ENCODE measurements at places on chromosomes 11 and 22. TPM values are rescaled to one million over a fixed set of nuclear protein-coding genes. Genes with fewer than 3 reads are reported as not detected.
A peak's percentile ranks its signal among the peaks of the same experiment; 100 is the strongest.

The C11orf91 gene
- total RNA-seq = not detected

GRCh38 chr11:124640666-124641065 lies 18.0 kb downstream of the TBRG1 start:
- DNase-seq = no peak

DNA sequence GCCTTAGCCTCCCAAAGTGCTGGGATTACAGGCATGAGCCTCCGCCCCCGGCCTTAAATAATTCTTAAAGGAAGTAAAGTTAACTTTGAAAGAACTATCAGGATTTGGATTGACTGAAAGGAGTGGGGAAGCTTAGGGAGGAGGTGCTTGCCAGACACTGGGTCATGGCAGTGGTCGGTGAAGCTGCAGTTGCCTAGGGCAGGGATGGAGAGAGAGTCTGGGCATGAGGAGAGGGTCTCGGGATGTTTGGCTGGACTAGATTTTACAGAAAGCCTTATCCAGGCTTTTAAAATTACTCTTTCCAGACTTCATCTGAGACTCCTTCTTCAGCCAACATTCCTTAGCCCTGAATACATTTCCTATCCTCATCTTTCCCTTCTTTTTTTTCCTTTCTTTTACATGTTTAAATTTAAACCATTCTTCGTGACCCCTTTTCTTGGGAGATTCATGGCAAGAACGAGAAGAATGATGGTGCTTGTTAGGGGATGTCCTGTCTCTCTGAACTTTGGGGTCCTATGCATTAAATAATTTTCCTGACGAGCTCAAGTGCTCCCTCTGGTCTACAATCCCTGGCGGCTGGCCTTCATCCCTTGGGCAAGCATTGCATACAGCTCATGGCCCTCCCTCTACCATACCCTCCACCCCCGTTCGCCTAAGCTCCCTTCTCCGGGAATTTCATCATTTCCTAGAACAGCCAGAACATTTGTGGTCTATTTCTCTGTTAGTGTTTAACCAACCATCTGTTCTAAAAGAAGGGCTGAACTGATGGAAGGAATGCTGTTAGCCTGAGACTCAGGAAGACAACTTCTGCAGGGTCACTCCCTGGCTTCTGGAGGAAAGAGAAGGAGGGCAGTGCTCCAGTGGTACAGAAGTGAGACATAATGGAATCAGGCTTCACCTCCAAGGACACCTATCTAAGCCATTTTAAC lies at the start of gene NNMT:
TSS of gene NNMT (plus strand) at position 724 of the 929 bp plus-strand sequence. CDS start at position 882, 158 bp downstream.
- peak; percentile 76 for DNase-seq

DNA sequence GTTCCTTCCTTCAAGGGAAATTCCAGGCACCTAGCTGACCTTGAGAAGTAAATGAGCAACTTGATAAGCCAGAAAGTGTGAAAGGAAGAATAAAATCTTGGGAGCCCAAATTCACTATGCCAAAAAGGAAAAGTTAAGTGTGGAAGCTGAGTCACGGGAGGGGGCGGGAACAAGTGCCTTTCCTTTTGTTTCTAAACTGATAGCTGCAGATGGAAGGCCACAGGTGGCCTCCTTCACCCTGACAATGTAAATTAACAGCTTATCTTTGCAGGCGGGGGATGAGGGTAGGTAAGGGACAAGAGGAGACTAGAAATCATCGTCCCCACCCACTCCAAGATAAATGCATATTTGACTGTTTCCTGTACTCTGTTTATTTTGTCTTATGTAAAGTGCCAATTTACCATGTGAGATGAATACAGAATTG lies 36.4 kb upstream of the TREH start:
- no peak for DNase-seq
